ENCODE measurements at places on chromosomes 12 and 14.
A peak's percentile ranks its signal among the peaks of the same experiment; 100 is the strongest.

DNA sequence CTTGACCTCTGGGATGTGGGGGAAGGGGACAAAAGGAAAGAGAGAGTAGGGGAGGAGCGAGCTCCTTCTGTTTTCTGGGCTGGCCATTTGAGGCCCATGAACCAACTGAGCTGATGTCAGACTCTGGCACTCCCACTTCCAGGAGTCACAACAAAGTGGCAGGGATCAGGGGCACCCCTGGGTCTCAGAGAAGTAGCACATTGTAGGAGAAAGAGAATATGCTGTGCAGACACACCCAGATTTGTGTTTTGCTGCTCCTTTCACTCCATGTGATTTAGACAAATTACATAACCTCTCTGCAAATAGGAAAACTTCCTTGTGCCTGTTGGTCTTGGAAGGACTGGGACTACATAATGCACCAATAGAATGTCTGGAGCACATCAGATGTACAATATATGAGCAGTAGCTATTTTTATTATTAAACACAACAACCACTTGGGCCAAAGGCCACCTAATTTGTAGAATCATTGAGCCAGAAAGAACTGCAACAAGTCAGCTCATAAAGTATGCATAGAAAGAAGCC lies 265.5 kb downstream of the ZFP36L1 start:
- DNase-seq: no peak

DNA sequence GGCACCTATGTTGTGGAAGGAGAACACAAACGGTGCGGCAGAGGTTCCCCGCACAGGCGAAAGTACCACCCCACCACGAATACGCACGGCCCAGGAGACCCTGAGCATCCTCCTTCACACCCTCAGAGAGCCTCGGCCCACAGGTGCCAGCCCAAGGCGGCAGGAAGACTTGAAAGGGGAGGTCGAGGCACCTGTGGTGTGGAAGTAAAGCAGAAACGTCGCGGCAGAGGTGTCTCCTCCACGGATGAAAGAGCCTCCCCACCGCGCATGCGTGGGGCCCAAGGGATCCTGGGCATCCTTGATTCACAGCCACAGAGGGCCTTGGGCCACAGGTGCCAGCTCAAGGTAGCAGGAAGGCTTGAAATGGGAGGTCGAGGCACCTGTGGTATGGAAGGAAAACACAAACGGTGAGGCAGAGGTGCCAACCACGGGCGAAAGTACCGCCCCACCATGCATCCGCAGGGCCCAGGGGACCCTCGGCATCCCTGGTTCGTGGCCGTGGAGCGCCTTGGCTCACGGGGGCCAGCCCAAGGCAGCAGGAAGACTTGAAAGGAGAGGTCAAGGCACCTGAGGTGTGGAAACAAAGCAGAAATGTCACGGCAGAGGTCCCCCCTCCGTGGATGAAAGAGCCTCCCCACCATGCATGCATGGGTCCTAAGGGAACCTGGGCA lies 380.1 kb downstream of the ALG10 start:
- DNase-seq: no peak

DNA sequence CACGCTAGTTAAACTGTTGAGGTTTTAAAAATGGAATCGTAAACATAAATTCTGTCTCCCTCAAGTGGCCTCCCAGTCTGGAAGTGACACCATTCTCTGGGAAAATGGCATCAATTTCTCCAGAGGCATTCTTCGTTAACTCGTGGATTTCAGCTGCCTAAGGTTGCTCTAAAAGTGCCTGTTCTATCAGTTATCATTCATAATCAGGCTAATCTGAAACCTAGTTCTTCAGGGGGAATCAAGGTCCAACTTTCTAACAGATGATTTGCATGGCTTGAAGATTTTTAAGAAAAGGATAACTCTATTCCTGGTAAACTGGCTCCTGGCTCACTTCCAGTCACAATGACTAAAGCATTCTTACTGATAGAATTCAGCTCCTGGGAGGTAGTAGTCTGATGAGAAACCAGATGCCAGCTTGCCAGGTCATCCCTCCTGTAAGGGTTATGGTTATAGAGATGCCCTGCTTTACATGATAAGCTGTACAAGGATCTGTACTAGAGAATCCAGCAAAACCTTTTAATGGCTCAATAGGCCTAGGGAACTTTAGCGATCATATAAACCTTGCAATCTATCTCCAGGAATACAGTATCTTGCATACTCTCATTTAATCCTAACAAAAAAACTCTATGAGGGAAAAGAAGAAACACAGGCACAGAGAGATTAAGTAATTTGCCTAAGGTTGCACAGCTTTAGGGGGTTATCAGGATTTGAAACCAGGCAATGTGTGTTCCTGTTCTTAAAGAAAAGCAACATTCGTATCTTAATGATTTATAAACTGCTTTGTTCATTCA lies 1.5 kb downstream of the L3HYPDH start:
- DNase-seq: no peak

GRCh38 chr12:108691998-108692808 lies 39.1 kb downstream of the CORO1C start:
- DNase-seq: no peak

- no peak for DNase-seq
Observed at GRCh38 chr12:7162691-7163114, 26.8 kb upstream of the PEX5 start.

DNA sequence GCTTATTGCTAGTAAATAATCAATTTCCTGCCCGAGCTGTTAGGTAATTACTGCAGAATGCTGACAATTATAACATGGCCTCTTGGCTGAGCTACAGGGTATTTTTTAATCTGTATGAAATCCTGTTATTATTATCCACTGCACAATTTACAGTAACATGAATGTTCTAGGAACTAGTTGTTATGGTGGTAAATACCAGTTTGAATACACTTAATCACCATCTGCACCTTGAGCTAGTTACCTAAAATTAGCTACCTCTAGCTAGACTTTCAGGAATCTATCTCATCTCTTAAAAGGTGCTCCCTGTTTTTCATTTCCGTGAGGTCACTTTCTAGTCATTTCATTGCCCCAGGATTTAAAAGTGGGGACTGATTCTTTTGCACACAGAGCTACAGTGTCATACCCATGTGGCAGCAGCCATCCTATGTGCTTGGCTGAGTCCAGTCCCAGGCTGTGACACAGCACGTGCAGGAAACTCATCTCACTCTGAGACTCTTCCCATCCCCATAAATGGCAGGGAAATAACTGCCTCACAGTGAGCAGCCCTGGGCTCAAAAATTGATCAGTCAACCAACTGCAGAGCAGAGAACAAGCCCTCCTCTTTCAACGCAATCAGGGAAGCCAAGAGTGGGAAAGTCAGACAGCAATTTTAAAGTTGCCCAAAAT lies 37.6 kb downstream of the DCP1B start:
- DNase-seq: no peak

DNA sequence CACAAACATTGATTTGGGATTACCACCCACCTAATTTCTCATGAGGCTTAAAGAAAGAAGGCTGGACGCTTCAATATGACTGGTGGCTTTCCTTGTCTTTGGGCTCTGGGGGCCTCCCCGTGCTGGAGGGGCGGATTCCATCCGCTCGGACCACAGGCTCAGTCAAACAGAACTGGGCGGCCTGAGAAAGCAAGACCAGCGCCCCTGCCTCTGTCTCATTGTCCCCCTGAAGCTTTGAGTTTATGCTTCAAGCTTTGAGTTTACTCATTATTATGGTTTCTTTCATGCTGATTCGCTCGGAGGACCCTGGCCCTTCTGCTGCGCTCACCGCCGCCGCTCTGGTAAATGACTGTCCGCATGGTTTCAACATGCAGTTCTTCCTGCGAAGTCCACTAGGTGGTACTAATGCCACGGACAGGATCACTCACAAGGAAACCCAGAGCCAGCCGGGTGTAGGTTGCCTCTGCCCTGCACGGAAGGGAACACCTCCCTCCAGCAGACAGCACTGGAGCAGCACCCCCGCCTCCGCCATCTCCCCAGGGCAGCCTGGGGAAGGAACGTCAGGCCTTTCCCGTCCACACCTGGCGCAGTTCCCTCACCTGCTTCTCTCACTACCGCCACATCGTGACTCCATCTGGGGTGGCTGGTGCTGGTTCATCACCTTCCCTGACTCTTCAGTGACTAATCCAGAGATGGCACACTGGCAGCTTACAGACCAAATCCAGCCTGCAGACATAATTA lies 13.2 kb upstream of the TIGAR start:
- DNase-seq: peak; percentile 56

DNA sequence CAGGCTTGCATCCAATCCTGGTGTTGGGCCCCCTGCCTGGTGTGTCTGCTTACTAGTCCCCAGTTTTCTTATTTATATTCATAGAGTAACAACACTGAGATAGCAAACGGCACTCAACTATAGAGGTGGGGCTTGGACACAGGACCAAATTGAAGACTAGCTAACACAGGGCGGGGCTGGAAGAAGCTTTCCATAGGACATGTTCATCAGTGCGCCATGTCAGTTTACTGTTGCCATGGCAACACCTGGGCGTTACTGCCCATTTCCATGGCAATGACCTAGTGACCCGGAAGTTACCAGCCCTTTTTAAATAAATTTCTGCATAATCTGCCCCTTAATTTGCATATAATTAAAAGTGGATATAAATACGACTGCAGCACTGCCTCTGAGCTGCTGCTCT lies 275.5 kb upstream of the TMEM132C start:
- no peak for DNase-seq

GRCh38 chr14:35412272-35413056 lies 7.9 kb upstream of the NFKBIA start:
- DNase-seq: no peak

DNA sequence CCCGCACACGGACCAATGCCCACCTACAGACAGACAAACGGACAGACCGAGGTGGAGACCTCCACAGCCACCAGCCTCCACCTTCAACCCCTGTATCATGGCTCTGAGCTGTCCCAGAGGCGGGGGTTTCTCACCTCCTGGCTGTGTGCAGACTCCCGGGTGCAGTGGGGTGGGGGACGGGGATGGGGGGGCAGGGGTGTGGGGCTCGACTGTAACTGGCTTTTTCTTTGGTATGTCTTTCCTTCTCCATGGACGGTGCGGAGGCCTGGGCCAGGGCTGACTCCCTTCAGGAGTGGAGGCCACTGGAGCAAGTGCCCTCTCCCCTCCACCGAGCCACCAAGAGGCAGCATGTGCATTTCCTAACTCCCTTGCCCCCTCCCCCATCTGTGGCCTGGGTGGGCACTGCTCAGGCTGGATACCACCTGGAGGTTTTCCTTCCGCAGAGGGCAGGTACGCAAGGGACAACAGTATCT lies 122.6 kb downstream of the ESRRB start:
- DNase-seq: no peak

- peak; percentile 14 for DNase-seq
Observed at GRCh38 chr14:65958664-65959562, 527.3 kb upstream of the CCDC196 start.

Measured in right lung (tissue), 10 donors.